ENCODE measurements at places on chromosomes 1 and 21. TPM values are rescaled to one million over a fixed set of nuclear protein-coding genes. Genes with fewer than 3 reads are reported as not detected.

Gene DNAH14
- total RNA-seq: 0.32 TPM

GRCh38 chr1:166840309-166841274, 1.3 kb downstream of the POGK start:
- peaks cover 59% of the 10 kb centered on the region for H3K4me1 ChIP-seq
- peaks cover 57% of the 10 kb centered on the region for H3K36me3 ChIP-seq
- peaks cover 3% of the 10 kb centered on the region for H3K27me3 ChIP-seq
- H3K4me3 ChIP-seq: peak overlapping the region; percentile 84
- no peak for DNase-seq

DNA sequence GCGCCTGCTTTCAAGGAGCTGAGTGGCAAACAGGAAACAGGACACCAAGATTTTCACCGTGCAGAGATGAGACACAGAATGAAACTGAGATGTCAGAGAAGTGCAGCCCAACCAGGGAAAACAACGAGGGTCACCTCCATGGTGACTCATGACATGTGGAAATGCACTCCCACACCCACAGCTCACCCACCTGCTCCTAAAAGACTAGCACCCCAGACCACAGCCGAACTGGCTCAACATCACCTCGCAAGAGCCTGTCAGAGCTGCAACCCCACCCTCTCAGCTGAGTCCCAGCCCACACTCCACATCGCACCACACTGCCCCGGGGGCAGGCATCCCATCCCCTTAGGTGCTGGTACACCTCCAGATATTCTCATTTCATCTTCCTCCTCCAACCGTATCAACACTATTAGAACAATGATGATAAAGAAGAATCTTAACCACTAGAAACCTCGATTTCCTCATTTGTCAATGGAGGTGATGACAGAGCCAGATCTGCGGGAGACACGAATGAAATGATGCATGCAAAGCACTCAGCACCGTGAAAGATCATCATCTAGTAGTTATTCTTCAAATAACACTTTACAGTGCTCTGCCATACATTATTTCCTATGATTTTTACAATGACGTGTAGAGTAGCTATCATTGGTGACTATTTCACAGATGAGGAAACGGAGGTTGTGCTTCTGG, 103.2 kb downstream of the DMRTB1 start:
- no peak overlapping the region for H3K4me3 ChIP-seq
- no peaks in the 10 kb centered on the region for H3K36me3 ChIP-seq
- DNase-seq: no peak
- peaks cover 29% of the 10 kb centered on the region for H3K27me3 ChIP-seq
- H3K4me1 ChIP-seq: peaks cover 18% of the 10 kb centered on the region

Gene LMOD1
- total RNA-seq: not detected

GRCh38 chr1:36389261-36389660, 3.5 kb upstream of the STK40 start:
- H3K4me3 ChIP-seq: no peak overlapping the region
- no peaks in the 10 kb centered on the region for H3K27me3 ChIP-seq
- H3K36me3 ChIP-seq: peaks cover 40% of the 10 kb centered on the region
- H3K27ac ChIP-seq: peak overlapping the region; percentile 3
- H3K4me1 ChIP-seq: peaks cover 20% of the 10 kb centered on the region
- DNase-seq: no peak

- H3K4me1 ChIP-seq: peaks cover 16% of the 10 kb centered on the region
- H3K27me3 ChIP-seq: no peaks in the 10 kb centered on the region
- DNase-seq: peak; percentile 73
- peaks cover 4% of the 10 kb centered on the region for H3K36me3 ChIP-seq
Observed at GRCh38 chr1:52927212-52928014, at the start of gene SCP2. TSS of gene SCP2 (plus strand) at chr1:52927276. CDS start at chr1:52927397, 121 bp downstream.

- H3K4me1 ChIP-seq: no peaks in the 10 kb centered on the region
- no peak overlapping the region for H3K4me3 ChIP-seq
- H3K36me3 ChIP-seq: no peaks in the 10 kb centered on the region
Observed at GRCh38 chr1:236753516-236753915, 41.6 kb upstream of the MTR start.

GRCh38 chr1:48215889-48216288, 6.6 kb upstream of the SLC5A9 start:
- no peak for DNase-seq
- H3K4me3 ChIP-seq: no peak overlapping the region
- no peaks in the 10 kb centered on the region for H3K4me1 ChIP-seq
- no peaks in the 10 kb centered on the region for H3K36me3 ChIP-seq
- peaks cover 2% of the 10 kb centered on the region for H3K27me3 ChIP-seq

Gene CD5L
- total RNA-seq: not detected

Gene RHD
- total RNA-seq: not detected

Gene ATXN7L2
- total RNA-seq: 11.9 TPM

DNA sequence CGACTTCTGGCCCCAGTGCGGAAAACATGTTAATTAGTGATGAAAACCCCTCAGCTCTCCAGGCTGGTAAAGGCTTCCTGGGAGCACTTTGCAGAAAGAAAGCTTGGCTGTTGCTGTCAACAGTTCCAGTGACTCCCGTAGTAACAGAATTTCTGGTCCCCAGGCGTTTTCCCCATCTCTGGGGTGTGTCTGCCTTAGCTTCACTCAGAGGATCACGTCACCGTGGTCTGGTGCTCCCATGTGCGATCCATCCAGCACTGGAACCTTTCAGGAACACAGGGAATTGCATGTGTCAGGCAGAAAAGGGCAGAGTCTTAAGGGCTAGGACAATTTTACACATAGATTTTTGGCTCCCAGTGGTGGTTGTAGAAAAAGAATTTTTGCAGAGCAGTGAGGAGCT, 470.4 kb upstream of the USP24 start:
- no peaks in the 10 kb centered on the region for H3K36me3 ChIP-seq
- H3K4me1 ChIP-seq: no peaks in the 10 kb centered on the region
- no peaks in the 10 kb centered on the region for H3K27me3 ChIP-seq
- no peak overlapping the region for H3K4me3 ChIP-seq
- DNase-seq: no peak
- H3K27ac ChIP-seq: no peak overlapping the region

GRCh38 chr1:53458634-53459033, 565 bp upstream of the DMRTB1 start:
- H3K36me3 ChIP-seq: no peaks in the 10 kb centered on the region
- no peak overlapping the region for H3K27ac ChIP-seq
- no peak for DNase-seq
- no peak overlapping the region for H3K4me3 ChIP-seq

- peaks cover 2% of the 10 kb centered on the region for H3K4me1 ChIP-seq
- H3K27me3 ChIP-seq: no peaks in the 10 kb centered on the region
- H3K4me3 ChIP-seq: no peak overlapping the region
Observed at GRCh38 chr1:180691322-180691913, 59.6 kb downstream of the XPR1 start.

Gene OR2T2
- not detected for total RNA-seq

GRCh38 chr1:62712336-62713243, 24.4 kb upstream of the DOCK7 start:
- H3K4me3 ChIP-seq: no peak overlapping the region
- H3K36me3 ChIP-seq: no peaks in the 10 kb centered on the region
- DNase-seq: no peak
- peaks cover 4% of the 10 kb centered on the region for H3K27me3 ChIP-seq
- no peak overlapping the region for H3K27ac ChIP-seq

Gene CD1E
- not detected for total RNA-seq

Gene PPIAL4G
- 0.05 TPM for total RNA-seq

DNA sequence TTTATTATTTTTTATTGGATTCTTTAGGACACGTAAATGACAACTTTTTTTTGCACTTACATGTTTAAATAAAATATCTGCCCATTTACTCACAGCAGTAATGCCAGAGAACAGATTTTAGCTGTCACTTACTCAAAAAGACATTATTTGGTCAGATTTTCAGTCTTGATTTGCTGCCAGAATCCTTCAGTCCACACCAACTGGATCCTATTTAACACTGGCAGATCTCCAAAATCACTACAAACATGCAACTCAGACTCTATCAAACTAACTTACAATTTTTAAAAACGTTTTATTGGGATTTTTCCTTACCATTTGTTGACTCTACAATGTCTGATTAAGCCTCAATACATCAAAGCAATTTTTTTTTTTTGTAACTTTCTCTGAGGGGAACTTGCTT, 11.1 kb downstream of the ATP6V1G3 start:
- H3K4me1 ChIP-seq: peaks cover 21% of the 10 kb centered on the region
- DNase-seq: no peak
- H3K27ac ChIP-seq: no peak overlapping the region

DNA sequence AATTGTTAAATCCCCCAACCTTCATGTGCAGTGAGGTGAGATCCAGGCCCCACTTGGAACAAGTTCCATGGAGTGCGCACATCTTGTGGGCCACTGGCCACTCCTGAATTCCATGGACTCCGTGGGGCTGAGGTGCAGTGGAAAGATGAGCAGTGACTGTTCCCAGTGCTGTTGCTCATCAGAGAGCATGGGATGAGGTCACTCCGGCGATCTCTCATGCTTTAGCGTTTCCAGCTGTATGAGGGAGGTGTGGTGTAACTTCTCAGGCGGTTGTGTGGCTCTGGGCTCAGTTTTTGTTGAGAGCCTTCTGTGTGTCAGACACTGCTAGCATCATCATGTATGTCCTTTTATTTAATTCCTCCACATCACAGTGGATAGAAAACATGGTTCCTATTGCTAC, 96.2 kb downstream of the GALNT2 start:
- H3K27me3 ChIP-seq: no peaks in the 10 kb centered on the region
- H3K4me3 ChIP-seq: no peak overlapping the region
- DNase-seq: no peak
- no peak overlapping the region for H3K27ac ChIP-seq
- H3K4me1 ChIP-seq: peaks cover 19% of the 10 kb centered on the region
- H3K36me3 ChIP-seq: no peaks in the 10 kb centered on the region

DNA sequence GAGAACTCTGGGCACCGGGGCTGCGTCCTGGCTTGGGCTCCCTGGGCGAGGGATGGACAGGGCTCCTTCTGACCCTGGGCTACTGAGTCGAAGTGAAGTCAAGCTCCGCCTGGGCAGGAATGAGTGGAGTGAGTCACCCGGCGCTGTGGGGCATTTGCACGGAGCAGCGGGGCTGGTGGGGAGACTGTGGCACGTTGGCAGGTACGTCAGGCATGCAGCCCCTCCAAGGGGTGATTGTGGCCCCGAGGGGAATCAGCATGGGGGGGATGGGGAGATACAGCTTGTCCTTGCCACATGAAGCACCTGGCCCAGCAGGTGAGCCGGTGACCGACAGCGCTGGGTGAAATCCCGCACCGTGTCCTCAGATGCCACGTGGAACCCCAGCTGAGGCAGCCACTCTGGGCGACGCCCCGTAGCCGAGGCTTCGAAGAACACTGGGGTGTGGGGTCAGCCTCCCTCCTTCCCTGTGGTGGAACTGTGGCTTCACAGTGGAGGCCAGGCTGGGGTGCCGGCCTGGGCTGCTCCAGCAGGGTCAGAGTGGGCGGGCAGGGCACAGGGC, 62.3 kb downstream of the COL18A1 start:
- no peak for DNase-seq
- H3K4me1 ChIP-seq: peaks cover 9% of the 10 kb centered on the region
- peaks cover 6% of the 10 kb centered on the region for H3K27me3 ChIP-seq
- no peak overlapping the region for H3K4me3 ChIP-seq
- no peaks in the 10 kb centered on the region for H3K36me3 ChIP-seq

Gene CRP
- not detected for total RNA-seq

DNA sequence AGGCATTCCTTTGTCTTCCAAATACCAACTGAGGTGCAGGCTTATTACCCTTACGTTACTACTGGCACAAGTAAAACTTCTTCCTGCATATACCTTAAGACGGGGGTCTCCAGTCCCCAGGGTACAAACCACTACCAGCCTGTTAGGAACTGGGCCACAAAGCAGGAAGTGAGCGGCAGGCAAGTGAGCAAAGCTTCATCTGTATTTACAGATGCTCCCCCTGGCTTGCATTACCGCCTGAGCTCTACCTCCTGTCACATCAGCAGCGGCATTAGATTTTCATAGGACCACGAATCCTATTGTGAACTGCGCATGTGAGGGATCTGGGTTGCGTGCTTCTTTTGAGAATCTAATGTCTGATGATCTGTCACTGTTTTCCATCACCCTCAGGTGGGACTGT, 113.1 kb downstream of the SLC45A1 start:
- no peaks in the 10 kb centered on the region for H3K27me3 ChIP-seq
- peaks cover 32% of the 10 kb centered on the region for H3K36me3 ChIP-seq
- H3K4me3 ChIP-seq: peak overlapping the region; percentile 50
- no peak for DNase-seq

Gene VAV3
- total RNA-seq: 1.9 TPM

DNA sequence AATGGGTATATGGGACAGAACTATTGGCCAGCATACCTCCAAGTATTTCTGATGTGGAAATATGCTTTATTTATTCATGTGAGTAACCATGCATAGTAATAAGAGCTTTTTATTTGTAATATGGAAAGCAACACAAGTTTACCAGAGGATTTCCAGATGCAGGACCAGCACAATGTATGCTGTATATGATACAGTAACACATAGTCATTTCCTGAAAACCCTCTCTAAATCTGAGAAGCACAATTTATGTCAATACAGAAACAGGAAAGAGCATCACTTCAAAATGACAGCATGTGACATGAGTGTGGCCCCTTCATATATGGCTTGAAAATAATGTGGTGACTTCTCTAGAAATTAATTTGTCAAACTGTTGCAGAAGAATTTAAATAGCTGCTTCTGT, 1134.7 kb upstream of the ADGRL2 start:
- no peak for DNase-seq
- no peak overlapping the region for H3K4me3 ChIP-seq
- no peaks in the 10 kb centered on the region for H3K4me1 ChIP-seq
- H3K27me3 ChIP-seq: no peaks in the 10 kb centered on the region
- H3K27ac ChIP-seq: no peak overlapping the region

- no peaks in the 10 kb centered on the region for H3K36me3 ChIP-seq
- H3K27me3 ChIP-seq: no peaks in the 10 kb centered on the region
- no peak overlapping the region for H3K27ac ChIP-seq
- no peak for DNase-seq
Observed at GRCh38 chr1:48190881-48191280, 31.6 kb upstream of the SLC5A9 start.

DNA sequence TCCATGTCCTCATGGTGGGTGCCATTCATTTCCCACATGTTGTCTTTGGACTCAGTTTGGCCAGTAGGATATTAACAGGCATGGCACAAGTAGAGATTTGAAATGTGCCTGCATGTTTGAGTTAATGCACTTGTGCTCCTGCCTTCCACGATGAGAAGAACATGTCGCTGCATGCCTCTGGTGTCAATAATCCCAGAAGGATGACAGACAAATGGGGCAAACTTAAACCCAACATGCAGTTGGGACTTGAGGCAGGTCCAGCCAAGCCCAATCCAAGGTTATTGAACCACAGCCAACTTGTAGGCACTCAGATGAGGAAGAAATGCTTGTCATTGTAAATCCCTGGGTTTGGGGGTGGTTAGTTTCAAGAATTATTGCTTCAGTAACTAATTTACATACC, 174.6 kb downstream of the TRIM33 start:
- no peak overlapping the region for H3K4me3 ChIP-seq
- no peaks in the 10 kb centered on the region for H3K36me3 ChIP-seq
- no peak for DNase-seq
- H3K27me3 ChIP-seq: peaks cover 9% of the 10 kb centered on the region
- H3K27ac ChIP-seq: no peak overlapping the region
- peaks cover 31% of the 10 kb centered on the region for H3K4me1 ChIP-seq

DNA sequence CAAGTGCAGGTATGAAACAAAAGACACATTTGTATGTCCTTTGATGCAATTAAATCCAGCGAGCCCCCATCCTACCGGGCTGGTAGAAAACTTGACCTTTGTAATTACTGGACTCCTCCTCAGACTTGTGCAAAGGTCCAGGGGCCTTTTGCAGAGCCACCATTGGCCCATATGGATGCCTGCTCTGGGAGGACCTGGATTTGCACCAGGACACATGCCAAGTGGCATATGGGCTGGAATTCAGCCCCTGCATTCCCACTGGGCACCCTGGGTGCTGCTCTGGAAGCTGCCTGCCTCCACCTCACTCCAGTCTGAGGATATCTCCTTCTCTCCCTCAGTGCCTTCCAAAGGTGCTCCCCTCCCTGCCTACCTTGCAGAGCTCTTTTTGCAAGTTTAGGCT, 36.0 kb downstream of the LACTBL1 start:
- no peak overlapping the region for H3K4me3 ChIP-seq
- no peaks in the 10 kb centered on the region for H3K27me3 ChIP-seq
- H3K27ac ChIP-seq: no peak overlapping the region
- H3K36me3 ChIP-seq: no peaks in the 10 kb centered on the region

Gene KHDC4
- total RNA-seq: 83.5 TPM
